Heart right ventricle (tissue), 16 donors: ENCODE measurements at places on chromosomes 5 and 9. TPM values are rescaled to one million over a fixed set of nuclear protein-coding genes. Genes with fewer than 3 reads are reported as not detected.

DNA sequence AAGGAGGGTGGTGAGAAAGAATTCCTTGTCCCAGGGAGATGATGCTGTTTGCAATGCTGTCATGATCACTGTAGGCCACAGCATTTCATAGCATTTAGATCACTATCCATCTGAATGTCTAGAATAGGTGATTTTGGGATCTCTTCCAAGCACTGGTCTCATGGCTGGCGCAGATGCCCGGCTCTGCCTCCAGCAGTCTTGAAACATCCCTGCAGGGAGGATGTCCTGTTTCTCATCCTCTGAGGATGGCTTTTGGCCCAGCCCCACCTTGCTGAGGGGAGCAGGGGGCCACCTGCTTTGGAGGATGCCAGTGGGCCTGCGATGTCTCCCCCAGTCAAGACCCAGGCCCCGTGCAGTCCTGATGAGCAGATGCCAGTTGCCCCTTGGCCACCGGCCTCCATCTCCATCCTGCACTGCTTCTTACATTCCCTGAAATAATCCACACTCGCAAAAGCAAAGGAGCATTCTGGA is 63.5 kb upstream of the GARNL3 start:
- DNase-seq, result no peak

GRCh38 chr5:80654054-80654390 is 430 bp upstream of the MSH3 start:
- no peak for DNase-seq

GRCh38 chr9:109253637-109254284 is 67.1 kb downstream of the EPB41L4B start:
- DNase-seq, result no peak

- DNase-seq, result no peak
These were observed 814.2 kb upstream of the ZNF608 start for GRCh38 chr5:125560476-125561225.

GRCh38 chr5:87074934-87075541 is 192.6 kb upstream of the RASA1 start:
- DNase-seq, result no peak

- DNase-seq, result no peak
These were observed 198.9 kb upstream of the CYLC2 start for GRCh38 chr9:102796244-102796643.

The ANKRD34B gene
- total RNA-seq, result not detected

DNA sequence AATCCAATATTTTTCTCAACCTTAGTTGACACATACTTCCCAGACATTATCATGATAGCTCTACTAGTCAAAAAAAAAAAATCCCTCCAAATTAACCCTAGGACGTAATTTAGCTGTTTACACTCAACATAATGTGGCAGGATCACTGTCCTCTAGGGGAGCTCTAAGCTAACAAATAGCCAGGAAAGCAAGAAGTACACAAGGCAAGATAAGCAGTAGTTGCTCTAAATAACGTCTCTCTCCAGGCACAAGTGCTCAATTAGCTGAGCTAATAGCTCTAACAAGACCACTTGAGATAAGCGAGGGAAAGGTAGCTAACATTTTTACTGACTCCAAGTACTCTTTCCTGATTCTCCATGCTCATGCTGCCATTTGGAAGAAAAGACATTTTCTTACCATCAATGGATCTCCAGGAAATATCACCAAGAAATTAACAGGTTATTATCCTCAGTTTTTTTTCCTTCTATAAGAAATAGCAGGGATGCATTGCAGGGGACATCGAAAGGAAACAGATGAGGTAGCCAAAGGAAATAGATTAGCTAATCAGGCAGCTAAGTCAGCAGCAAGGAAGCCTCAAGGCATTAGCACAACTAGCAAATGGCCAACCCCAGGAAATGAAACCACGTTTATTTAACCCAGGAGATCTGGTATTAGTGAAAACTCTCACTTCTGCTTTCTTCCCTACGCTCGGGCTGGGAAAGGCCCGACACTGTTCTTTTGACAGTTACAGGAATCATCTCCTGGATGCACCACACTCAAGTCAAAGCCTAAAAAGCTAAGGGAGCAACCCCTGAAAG is 614.1 kb downstream of the PTPRD start:
- DNase-seq, result no peak
